Sigmoid colon (tissue), 7 donors: ENCODE measurements at places on chromosomes 2 and 18. TPM values are rescaled to one million over a fixed set of nuclear protein-coding genes. Genes with fewer than 3 reads are reported as not detected.

The ACSL3 gene
- 16.8 TPM for polyA plus RNA-seq

DNA sequence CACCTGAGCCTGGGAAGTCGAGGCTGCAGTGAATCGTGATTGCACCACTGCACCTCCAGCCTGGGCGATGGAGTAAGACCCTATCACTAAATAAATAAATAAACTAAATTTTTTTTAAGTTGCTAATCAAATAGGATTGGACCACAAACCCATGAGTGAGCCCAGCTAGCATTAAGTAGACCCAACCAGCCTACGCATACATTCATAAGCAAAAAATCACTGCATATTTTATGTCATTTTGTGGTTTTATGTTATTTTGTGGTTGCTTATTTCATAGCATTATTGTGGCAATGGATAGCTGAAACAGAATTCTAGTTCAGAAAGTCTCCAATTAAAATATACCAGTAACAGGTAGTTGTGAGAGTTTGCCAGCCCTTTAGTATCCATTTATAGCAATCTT lies 29.1 kb upstream of the ZC3H15 start:
- DNase-seq, result no peak

DNA sequence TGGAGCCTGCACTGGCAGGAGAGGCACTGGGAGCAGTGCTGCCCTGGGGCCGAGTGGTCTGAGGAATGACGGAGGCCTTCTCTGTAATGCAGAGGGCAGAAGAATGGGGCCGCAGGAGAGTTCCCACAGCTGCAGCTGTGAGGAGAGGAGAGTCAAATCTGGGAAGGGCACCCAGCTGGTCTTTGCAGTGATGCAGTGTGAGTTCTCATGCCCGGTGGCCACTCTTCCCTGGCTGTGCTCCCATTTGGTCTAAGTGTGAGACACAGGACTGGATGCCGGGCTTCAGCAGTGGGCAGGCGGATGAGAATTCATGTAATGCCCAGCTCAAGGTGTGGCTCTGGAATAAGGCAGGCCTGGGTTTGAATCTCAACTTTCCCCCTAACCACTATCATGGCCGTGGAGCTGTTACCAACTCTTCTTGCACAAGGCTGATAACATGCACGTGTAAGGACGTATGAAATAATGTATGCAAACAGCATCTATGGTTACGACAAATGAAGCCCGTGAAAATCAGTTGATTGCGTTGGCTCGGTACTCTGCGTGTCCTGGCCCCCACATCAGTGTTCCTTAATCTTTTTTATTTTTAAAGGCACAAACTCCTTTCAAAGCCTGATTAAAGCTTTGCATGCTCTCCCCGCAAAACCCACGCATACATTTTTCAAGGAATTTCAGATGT lies 71.6 kb downstream of the ACKR3 start:
- peak; percentile 57 for DNase-seq

GRCh38 chr2:189222468-189223105 lies 43.0 kb upstream of the COL5A2 start:
- peak; percentile 70 for DNase-seq

DNA sequence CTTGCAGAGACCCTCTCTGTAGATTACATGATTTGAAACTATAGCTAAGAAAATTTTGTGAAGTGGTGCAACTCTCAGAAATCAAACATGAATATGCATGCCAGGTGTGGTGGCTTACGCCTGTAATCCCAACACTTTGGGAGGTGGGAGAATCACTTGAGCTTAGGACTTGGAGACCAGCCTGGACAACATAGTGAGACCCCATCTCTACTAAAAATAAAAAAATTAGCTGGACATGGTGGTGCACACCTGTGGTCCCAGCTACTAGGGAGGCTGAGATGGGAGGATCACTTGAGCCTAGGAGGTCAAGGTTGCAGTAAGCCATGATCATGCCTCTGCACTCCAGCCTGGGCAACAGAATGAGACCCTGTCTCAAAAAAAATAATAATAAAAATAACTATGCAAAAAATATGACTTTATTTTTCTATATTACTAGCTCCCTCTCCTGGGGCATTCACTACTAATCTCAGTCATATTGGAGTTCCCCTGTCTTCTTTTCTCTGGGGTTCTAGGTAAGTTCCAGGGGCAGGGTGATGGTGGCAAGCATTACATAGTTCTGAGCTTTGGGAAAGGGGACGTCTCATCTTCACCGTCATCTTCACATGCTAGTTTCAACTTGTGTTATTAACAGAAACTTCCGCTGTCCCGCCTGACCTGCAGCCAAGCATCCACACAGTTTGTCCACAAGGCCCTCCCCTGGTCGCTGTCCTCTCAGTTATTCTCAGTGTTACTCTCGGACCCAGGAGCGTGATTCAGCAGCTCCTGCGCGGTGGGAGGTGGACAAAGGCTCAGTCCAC lies 96.8 kb upstream of the MBOAT2 start:
- no peak for DNase-seq

- no peak for DNase-seq
Observed at GRCh38 chr2:48551548-48551947, 21.6 kb downstream of the STON1 start.

- no peak for DNase-seq
Observed at GRCh38 chr2:189608795-189609422, 28.3 kb upstream of the SLC40A1 start.
